ENCODE measurements at places on chromosomes 2 and 18. TPM values are rescaled to one million over a fixed set of nuclear protein-coding genes. Genes with fewer than 3 reads are reported as not detected.

Gene FEV
- total RNA-seq: not detected

Gene NGEF
- 0.23 TPM for total RNA-seq

Gene ITGB6
- not detected for total RNA-seq

Gene SLC30A3
- 0.34 TPM for total RNA-seq

Gene SPRED2
- total RNA-seq: 26.4 TPM

Gene GRB14
- total RNA-seq: 2.7 TPM

Gene ADRA2B
- total RNA-seq: 3.1 TPM

Gene ZFAND2B
- total RNA-seq: 48.5 TPM

DNA sequence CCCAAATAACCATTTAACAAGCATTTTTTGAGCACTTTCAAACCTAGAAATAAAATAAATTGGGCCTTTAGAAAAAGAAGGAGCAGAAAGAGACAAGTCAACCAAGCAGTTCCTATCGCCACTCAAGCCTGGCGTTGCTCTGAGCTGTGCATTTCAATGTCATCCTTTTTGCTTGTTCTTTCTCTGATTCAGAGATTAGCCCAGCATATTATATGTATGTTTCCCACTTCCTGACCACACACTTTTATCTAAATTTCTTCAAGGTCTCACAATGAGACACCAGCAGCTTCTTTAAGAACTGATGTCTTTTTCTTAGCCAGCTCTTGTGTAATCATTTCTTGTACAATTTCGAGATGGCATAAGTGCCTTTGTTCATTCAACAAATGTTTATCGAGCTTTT is 344.5 kb upstream of the ID2 start:
- no peaks in the 10 kb centered on the region for H3K27me3 ChIP-seq
- DNase-seq: no peak
- no peaks in the 10 kb centered on the region for H3K36me3 ChIP-seq
- no peak overlapping the region for H3K4me3 ChIP-seq

DNA sequence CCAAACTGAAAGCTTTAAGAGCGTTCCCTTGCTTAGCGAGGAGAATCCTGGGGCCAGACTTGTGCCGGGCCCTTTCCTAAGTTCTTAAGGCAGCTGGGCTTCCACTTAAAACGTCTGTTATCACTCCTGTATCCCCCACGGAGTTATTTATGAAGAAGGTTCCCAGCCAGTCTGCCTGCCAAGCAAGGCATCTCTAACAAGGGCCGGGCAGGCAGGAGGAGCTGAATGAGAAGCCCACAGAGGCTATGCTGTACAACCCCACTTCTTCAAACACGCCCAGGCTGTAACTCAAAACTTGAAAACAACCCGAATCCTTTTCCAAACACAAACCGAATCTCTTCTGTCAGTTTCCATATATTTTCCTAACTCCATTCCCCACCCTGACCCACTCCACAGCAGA is 39.0 kb upstream of the ZFP36L2 start:
- no peaks in the 10 kb centered on the region for H3K27me3 ChIP-seq
- H3K27ac ChIP-seq: peak overlapping the region; percentile 85
- peaks cover 47% of the 10 kb centered on the region for H3K4me1 ChIP-seq

DNA sequence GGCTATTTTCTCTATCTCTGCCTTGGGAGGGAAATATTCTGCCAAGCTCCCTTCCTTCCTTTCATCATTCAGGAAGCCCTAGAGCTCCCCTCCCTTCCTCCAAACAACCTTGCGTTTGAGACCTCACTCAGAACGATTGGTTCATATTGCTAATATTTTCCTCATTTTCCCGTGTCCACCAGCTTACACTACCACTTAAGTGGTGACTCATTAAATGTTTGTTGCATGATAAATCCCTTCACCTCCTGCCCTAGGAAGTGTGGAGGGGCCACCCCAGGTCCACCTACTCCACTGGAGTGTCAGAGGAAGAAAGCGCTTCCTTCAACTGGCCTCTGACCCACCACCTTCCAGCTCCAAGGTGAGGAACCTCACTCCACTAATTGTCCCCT is 2.3 kb upstream of the LPIN2 start:
- peaks cover 63% of the 10 kb centered on the region for H3K4me1 ChIP-seq
- H3K4me3 ChIP-seq: no peak overlapping the region
- no peak for DNase-seq
- no peaks in the 10 kb centered on the region for H3K27me3 ChIP-seq

DNA sequence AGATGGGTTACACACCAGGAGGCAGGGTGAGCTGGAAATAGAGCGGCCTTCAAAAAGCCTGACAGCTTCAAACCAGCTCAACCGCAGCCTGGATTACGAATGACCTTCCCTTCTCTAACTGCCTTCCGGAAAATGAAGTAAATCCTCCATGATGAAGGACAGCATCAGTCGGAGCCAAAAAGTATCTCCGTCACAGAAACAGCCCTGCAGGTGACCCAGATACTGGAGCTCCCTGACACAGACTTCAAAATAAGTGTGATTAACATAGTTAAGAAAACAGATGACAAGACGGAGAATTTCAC is 10.3 kb upstream of the CIB4 start:
- peak overlapping the region; percentile 68 for H3K27ac ChIP-seq
- DNase-seq: peak; percentile 34
- H3K27me3 ChIP-seq: no peaks in the 10 kb centered on the region
- H3K36me3 ChIP-seq: no peaks in the 10 kb centered on the region

DNA sequence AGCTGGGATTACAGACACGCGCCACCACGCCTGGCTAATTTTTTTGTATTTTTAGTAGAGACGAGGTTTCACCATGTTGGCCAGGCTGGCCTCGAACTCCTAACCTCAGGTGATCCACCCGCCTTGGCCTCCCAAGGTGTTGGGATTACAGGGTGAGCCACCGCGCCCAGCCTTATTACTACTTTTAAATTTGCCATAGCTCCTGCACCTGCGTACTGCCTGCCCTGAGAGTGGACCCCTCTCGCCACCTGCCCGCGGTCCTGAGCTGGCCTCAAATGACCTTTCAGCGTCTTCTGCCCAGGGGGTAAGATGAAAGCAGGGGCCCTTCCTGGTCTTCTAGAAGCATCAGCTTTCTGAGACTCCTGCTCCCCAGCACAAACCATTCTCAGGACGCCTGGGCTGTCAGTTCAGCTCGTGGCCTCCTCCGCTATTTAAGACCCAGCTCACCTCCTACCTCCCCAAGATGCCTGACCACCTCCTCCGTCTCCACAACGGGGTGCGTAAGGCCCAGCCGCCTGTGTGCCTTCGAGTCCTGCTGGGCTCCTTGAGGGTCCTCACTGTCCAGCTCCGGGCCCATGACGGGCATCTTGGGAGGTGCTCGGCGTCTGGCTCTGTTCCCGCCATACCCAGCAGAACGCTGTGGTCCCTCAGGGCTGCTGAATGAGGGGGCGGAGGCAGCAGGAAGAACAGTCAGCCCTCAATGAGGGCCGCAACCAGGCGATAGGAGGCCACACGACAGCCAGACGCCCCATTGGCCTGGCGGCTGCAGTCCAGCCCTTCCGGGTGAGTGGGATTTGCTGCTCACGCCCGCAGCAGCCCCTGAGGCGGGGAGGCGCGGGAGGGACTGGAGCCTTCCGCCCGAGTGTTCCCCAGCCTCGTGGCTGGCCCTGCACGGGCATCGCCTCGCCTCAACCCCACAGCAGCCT is 266.6 kb downstream of the TFCP2L1 start:
- no peaks in the 10 kb centered on the region for H3K36me3 ChIP-seq
- DNase-seq: no peak
- no peak overlapping the region for H3K4me3 ChIP-seq
- H3K27me3 ChIP-seq: no peaks in the 10 kb centered on the region
- no peaks in the 10 kb centered on the region for H3K4me1 ChIP-seq
- H3K27ac ChIP-seq: no peak overlapping the region

GRCh38 chr2:106272216-106272807 is 78.2 kb upstream of the UXS1 start:
- DNase-seq: no peak
- H3K36me3 ChIP-seq: no peaks in the 10 kb centered on the region
- H3K27me3 ChIP-seq: no peaks in the 10 kb centered on the region
- H3K27ac ChIP-seq: peak overlapping the region; percentile 31

GRCh38 chr2:99757611-99758114 is 267.8 kb upstream of the REV1 start:
- H3K27me3 ChIP-seq: no peaks in the 10 kb centered on the region
- H3K4me1 ChIP-seq: no peaks in the 10 kb centered on the region
- H3K36me3 ChIP-seq: no peaks in the 10 kb centered on the region
- no peak overlapping the region for H3K4me3 ChIP-seq
- no peak for DNase-seq

DNA sequence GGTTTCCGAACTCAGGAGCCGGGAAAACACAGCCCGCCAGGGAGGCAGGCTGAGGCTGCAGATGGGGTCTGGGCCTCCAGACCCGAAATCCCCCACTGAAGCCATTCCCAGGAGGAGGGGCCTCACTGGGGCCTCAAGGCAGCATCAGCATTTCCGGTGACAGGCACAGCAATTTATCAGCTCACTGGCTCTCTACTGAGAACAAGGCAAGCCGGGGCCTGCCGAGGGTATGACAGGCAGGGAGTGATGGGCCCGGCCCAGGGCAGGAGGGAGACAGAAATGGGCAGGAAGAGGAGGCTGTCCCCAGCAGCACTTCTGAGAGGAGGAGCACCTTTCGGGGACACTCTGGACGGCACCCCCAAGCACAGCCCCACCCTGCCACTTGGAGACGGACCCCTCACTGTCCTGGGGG is 12.5 kb downstream of the SDC1 start:
- no peaks in the 10 kb centered on the region for H3K27me3 ChIP-seq
- no peak for DNase-seq
- H3K4me3 ChIP-seq: no peak overlapping the region
- peak overlapping the region; percentile 65 for H3K27ac ChIP-seq

- H3K4me3 ChIP-seq: no peak overlapping the region
- no peak overlapping the region for H3K27ac ChIP-seq
- H3K27me3 ChIP-seq: no peaks in the 10 kb centered on the region
- peaks cover 54% of the 10 kb centered on the region for H3K4me1 ChIP-seq
Measured at GRCh38 chr2:128277961-128278681, 40.5 kb downstream of the HS6ST1 start.

GRCh38 chr2:43051338-43051737 is 175.1 kb downstream of the ZFP36L2 start:
- DNase-seq: peak; percentile 49
- no peaks in the 10 kb centered on the region for H3K27me3 ChIP-seq
- peaks cover 38% of the 10 kb centered on the region for H3K4me1 ChIP-seq
- no peaks in the 10 kb centered on the region for H3K36me3 ChIP-seq

DNA sequence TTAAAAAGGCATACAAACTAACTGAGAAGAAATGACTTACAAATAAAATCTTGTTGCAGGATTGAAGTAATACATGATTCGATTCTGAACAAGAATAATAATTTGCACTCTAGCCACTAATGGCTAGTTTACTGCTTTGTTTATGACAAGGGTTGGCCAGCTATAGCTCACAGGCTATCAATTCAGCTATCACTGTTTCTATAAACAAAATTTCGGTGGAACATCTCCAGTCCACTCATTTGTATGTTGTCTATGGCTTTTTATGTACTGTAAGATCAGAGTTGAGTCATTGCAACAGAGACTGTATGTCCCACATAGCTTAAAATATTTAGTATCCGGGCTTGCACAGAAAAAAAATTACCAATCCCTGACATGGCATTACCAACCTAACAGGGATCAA is 543.7 kb upstream of the CNTNAP5 start:
- H3K27ac ChIP-seq: no peak overlapping the region
- H3K4me3 ChIP-seq: no peak overlapping the region
- no peak for DNase-seq
- H3K4me1 ChIP-seq: no peaks in the 10 kb centered on the region

DNA sequence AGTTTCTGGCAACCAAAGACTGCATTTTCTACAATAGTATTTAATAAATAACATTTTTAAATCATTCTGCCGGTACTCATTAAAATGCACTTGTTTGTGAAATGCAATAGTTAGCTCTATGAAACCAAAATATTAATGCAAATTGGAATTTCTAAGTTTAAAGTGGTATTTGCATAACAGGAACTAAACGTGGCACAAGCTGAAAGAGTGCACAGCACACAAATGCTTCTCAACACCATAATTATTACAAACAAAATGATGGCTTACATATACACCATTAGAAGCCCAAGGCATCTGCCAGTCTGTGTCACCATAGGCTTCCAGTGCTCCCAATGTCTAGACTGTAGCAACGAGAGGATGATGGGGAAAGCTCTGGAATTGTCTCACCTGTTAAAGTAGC is 280.5 kb downstream of the TCF4 start:
- H3K36me3 ChIP-seq: no peaks in the 10 kb centered on the region
- DNase-seq: no peak
- no peak overlapping the region for H3K4me3 ChIP-seq

DNA sequence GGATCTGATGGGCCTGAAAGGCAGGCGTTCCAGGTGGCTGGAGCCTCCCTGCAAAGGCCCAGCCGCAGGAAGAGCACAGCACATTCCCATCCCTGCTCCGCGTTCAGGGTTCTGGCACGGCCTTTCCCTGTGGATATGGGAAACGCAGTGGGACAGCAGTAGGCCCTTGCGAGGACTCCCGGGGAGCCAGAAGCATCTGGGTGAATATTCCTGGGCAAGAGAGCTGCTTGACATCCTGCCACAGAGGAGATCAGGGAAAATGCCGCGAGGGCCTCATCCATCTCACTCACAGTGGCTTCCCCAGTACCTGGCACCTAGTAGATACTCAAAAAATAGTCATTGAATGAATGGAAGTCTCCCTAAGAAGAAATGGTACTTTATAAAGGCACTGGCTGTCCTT is 3.1 kb upstream of the ADCY3 start:
- H3K36me3 ChIP-seq: no peaks in the 10 kb centered on the region
- DNase-seq: peak; percentile 59
- peaks cover 34% of the 10 kb centered on the region for H3K4me1 ChIP-seq
- H3K4me3 ChIP-seq: no peak overlapping the region

DNA sequence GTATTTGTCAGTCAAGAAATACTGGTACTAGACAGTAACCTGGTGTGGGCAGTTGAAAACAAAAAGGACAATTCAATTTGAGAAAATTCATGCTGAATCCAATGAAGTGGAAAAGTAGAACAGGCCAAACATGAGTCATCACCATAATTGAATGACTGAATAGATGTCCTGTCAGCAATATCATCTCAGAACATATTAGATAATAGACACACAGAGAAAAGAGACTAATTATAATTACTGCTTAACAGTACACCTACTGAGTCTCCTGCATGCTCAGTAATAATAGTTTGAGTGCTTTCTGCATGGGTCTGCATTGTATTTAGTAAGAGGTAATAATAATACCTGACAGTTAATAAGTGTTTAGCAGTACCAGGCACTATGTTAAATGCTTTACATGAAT is 138.6 kb upstream of the ZC3H15 start:
- DNase-seq: no peak
- H3K4me1 ChIP-seq: no peaks in the 10 kb centered on the region
- H3K4me3 ChIP-seq: no peak overlapping the region

GRCh38 chr2:15976354-15976753 is 36.0 kb downstream of the MYCN start:
- H3K4me3 ChIP-seq: no peak overlapping the region
- no peak overlapping the region for H3K27ac ChIP-seq
- H3K36me3 ChIP-seq: no peaks in the 10 kb centered on the region
- no peaks in the 10 kb centered on the region for H3K27me3 ChIP-seq

All from spleen (tissue), 13 donors.